ENCODE measurements at places on chromosomes 5 and 9.
A peak's percentile ranks its signal among the peaks of the same experiment; 100 is the strongest.

- no peak for DNase-seq
Observed at GRCh38 chr5:164345853-164346252, 840.4 kb downstream of the MAT2B start.

DNA sequence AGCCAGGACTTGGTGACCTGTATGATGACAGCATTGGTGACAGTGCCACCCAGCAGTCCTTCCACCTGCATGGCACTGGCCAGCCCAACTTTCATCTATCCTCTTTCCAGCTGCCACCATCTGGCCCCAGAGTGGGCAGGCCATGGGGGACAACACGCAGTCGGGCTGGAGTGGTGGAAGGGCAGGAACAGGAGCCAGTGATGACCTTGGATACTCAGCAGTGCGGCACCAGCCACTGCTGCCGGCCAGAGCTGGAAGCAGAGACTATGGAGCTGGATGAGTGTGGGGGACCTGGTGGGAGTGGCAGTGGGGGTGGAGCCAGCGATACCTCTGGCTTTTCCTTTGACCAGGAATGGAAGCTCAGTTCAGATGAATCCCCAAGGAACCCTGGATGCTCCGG lies 56.9 kb downstream of the RUSC2 start:
- DNase-seq: no peak

- no peak for DNase-seq
Observed at GRCh38 chr9:124209279-124209678, 48.5 kb upstream of the NEK6 start.

DNA sequence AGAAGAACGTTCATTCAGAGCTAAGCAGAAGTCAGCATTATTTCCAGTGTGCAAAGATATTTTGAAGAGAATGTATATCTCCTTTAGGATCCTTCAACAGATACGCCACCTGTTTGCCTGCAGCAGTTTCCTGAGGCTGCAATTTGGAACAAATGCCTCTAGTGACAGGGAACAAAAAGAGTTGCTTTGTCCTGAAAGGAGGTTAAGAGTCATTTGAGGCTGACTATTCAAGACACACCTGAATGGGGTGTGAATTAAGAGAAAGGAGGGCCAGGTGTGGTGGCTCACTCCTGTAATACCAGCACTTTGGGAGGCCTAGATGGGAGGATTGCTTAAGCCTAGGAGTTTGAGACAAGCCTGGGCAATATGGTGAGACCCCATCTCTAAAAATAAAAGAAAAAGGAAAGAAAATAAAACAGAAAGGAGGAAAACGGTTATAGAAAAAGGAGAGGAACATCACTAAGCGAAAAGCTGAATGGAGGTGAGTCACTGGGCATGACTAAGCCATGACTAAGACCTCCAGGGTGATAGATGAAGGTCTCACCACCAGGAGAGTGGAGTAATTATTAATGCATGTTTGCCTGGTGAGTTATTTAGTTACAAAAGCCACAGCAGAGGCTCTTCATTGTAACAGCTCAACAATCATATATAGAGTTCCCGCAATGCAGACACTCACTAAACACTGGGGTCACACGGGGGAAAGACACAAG lies 255.2 kb upstream of the TNC start:
- peak; percentile 96 for DNase-seq

DNA sequence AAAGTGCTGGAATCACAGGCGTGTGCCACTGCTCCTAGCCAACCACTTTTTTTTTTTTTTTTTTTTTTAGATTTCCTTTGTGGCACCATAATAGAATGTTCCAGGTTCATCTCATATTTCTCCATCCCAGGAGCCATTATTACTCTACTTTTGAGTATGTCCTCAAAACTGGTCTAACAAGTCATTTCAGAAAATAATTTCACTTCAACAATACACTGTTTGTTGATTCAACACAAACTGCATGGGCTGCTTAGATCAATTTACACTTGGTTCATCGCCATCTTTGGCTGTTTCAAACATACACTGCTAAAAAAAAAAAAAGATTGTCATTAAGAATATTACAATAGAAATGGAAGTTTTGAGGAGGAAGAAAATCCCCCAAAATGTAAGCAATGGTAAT lies 57.9 kb downstream of the CSNK1A1 start:
- DNase-seq: no peak

DNA sequence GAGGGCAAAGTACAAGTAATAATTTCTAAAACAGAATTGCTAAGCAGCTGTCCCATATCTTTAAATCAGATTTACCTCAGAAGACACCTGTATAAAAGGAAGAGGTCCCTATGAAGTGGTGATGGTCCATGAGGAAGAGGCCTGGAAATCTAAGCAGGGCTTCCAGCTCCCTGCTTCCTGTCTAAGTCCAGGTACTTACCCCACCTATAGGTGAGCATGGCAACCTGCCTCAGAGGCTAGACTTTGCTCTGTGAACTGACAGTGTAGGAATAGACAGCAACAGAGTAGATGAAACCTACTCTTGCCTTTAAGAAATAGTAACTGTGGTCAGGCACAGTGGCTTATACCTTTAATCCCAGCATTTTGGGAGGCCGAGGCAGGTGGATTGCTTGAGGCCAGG lies 55.8 kb upstream of the ARRDC3 start:
- peak; percentile 7 for DNase-seq

- DNase-seq: no peak
Observed at GRCh38 chr5:53560028-53560427, 411 bp upstream of the NDUFS4 start.

DNA sequence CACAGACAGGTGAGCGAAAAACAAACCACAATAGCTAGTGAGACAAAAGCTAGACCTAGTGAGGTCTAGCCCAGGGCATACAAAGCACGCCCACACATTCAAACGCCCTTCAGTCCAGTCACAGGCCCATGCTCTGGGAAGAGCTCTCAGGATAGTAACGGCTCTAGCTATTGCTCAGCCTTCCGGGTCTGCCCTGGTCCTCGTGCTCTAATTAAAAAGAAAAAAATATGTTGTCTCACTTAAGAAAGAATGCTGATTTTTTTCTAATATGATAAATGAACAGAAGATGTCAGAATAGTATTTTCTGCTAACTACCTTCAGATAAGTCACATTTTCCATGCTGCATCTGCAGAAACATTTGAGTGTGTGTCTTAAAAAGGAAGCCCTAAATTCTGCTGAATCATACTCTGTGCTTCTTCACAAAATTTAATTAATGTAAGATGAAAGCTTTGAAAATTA lies 94.5 kb downstream of the PLPP1 start:
- no peak for DNase-seq

DNA sequence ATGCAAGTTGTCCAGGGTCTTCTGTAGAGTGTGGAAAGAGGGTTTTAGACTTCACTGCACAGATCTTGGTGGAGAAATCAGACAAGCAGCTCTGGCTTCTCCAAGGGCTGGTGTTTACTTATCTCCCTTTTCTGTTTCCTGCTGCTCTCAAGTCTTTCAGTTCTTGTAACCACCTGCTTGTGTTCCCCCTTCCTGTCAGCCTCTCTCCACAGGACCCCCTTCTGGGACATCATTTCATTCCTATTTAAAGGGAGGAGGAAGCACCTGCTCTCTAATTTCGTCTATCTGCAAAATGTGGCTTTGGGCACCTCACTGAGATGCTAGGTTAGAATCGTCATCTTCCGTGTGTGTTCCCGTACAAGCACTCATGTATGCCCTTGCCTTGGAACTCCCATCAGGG lies 636.2 kb downstream of the MTRR start:
- no peak for DNase-seq

GRCh38 chr9:108017671-108018070 lies 528.1 kb upstream of the KLF4 start:
- no peak for DNase-seq

- no peak for DNase-seq
Observed at GRCh38 chr9:88831713-88832407, 159.4 kb upstream of the S1PR3 start.

GRCh38 chr5:147547730-147548129 lies 37.9 kb upstream of the DPYSL3 start:
- DNase-seq: no peak

DNA sequence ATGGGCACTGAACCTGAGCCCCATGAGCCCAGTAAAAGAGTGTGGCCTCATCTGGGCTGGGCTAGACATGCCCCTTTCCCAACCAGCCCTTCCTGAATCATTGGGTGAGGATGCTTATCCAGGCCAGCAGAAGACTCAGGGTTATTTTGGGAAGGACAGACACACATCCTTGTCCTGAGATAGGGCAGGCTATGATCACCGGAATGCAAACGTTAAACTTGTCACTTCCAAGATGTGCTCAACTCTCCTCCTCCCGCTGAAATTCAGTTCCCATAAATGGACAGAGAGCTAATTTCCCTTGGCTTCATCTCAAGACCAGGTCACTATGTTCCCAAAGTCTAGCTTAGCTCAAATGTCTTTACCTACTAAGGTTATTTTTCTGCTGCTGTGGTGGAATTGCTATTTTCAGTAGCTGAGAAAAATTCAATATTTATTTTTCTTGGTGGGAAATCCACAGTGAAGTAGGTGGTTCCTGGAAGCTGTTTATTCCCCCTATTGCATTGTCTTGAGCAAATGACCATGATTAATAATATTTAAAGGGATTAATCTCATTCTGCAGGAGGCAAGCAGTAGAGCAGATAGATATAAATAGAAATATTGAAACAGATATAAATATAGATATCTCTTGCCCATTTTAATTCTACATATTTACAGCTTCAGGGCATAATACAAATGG lies 70.0 kb downstream of the NXNL2 start:
- no peak for DNase-seq

DNA sequence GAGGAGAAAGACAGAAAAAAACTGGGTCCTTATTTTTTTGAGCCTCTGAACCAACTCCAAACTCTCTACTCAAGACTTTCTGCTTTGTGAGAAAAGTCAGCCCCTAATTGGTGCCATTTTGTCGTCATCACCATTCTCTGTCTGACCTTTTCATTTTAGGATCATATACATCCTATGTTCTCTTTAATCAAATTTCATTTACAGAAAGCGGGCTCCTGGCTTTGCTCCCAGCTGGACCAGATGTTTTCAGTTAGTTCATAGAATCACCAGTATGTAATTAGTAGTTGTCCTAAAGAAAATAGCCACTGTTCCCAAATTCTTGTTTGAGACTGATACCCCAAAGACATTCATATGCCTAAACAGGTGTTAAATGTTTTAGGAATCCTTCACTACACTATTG lies 28.6 kb upstream of the SLCO4C1 start:
- DNase-seq: no peak

GRCh38 chr5:151598549-151598948 lies 7.4 kb upstream of the FAT2 start:
- DNase-seq: no peak

- no peak for DNase-seq
Observed at GRCh38 chr5:177474002-177474476, 605 bp upstream of the DBN1 start.

DNA sequence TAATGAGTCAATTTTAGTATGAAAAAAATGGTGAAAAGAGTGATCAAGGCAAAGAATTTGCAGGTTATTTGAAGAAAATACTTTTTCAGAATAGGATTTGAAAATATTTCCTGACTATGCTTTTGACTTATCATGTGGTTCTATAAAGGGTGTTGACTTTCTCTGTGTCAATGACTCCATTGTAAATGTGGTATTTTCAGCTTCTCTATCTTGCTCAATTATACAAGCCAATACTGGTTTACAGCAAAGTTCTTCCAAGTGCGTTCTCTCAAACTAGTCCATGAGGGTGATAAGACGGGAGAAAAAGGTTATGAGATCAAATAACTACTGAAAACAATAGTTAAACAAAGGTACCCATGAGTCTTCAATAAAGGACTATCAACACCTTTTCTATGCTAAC lies 21.7 kb downstream of the IL33 start:
- no peak for DNase-seq

- DNase-seq: no peak
Observed at GRCh38 chr9:114552706-114553105, 34.9 kb upstream of the ATP6V1G1 start.

DNA sequence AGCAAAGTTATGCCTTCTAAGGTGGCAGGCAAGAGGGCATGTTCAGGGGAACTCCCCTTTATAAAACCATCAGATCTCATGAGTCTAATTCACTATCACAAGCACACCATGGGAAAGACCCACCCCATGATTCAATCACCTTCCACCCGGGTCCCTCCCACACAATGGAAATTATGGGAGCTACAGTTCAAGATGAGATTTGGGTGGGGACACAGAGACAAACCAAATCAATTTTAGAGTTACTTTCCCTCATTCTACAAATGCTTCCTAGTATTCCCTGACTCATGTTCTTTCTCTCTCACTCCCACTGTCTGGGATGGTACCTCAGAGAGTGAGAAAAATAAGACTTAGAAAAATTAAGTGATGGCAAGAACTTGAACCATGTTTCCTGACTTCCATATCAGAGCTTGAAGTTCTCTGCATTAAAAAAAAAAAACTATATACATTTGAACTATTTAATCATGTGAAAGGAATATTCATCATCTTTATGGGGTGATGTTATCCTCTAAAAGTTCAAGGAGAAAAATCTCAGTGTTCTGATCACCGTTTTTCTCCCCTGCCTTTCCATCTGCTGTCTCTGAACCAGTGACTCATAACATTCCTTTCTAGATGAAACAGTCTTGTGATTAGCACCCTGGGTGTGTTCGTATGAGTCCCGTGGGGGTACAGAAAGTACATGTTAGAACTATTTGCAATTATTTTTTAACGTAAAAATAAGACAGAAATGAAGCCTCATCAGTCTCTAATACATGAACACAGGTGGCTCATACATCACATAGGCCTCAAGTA lies 282.9 kb downstream of the SLF1 start:
- peak; percentile 55 for DNase-seq

DNA sequence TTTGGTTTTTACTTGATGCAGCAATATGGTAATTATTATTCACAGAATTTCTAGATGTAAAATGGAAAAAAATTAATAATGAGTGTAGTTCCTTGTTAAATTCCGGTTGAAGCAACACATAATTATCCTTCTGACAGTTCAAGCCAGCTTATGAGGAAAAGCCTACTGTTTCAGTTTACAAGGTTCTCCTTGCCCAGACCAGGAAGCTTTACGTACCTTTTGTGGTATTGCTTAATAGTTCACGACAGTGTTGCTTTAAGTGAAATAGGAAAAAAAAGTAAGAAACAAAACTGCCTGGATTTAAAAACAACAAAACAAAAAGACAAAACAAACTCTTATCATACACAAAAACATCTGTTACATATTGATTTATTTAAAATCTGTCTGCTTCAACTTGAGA lies 547.3 kb upstream of the C9orf72 start:
- no peak for DNase-seq

DNA sequence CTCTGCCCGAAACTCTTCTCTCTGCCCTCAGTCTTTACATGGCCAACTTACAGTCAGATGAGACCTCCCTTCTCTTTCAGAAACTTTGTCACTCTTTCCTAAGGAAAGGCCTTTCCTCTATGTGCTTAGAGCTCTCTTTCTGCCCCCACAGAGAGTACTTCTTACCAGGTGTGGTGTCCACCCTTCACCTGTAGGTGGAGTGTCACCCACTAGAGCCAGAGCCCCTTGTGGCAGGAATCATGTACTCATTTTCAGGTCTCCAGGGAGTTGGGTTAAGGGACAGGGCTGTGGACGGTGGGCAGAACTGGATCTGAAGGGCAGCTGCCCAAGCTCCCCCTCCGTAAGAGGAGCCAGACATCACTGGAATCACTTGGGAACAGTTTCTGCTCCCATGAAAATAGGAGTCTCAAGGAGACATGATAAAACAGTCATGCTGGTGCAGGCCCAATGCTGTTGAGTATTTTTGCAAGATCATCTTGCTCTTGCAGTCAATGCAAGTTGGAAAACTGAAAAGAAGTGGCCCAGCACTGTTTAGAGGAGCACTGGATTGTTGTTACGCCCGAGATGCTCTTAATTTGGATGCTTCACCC lies 436.7 kb downstream of the ZSWIM6 start:
- DNase-seq: peak; percentile 64
